Effector memory CD8-positive, alpha-beta T cell (primary cell): ENCODE measurements at places on chromosomes 3 and 15.

DNA sequence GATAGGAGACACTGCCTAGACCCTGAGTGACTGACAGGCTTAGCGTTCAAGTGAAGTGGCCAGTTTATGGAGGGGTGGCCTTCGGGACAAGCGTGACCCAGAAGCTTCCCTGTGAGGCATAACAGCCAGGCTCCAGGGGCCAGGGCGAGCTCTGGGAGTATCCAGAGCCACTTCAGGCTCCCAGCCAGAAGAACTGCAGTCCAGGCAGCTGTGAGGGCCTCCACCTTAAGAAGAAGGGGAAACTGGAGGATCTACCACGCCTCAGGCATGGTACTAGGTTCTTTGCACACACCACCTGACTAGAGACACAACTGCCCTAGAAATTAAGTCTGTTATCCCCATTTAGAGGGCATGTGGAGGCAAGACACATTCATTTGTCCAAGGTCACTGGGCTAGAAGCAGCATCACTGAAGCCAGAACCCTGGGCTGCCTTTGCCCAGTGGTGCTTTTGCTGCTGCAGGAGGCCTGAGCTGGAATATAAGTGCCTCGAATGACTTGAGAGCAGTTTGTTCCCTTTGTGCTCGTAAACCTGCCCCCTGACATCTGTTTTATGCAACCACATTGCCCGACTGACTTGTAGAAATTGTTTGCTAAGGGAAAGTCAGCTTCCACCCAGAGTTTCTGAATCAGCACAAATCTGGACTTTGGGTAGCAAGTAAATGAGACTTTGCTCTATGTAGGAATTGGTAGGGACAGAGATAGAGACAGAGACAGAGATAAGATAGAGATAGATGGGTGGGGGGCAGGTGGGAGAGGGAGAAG lies 23.3 kb downstream of the RASGRF1 start:
- H3K27me3 ChIP-seq: peaks cover 16% of the 10 kb centered on the region
- no peak overlapping the region for H3K27ac ChIP-seq
- H3K4me1 ChIP-seq: peaks cover 2% of the 10 kb centered on the region

- no peak overlapping the region for H3K4me3 ChIP-seq
- no peak for DNase-seq
- no peaks in the 10 kb centered on the region for H3K4me1 ChIP-seq
- H3K36me3 ChIP-seq: no peaks in the 10 kb centered on the region
Measured at GRCh38 chr15:81516461-81516860, 142.4 kb upstream of the TMC3 start.

DNA sequence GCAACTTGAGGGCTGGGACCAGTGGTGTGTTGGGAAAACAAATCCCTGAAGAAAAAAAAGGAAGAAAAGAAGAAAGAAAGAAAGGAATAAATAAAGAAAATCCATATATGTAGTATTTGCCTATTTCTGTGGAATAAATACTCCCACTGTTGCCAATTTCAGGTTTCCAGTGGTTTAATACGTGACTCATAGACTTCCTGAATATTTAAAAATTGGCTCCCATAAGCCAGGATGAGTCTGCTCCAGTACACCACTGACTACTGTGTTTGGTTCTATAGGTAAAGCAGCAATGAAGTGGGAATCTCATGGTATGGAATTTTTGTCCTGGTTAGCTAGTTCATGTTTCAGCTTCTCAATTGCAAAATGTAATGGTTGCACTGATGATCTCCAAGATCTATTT lies 31.6 kb downstream of the PYDC2 start:
- no peak for DNase-seq
- H3K4me1 ChIP-seq: no peaks in the 10 kb centered on the region
- H3K36me3 ChIP-seq: no peaks in the 10 kb centered on the region
- no peak overlapping the region for H3K4me3 ChIP-seq
- H3K27ac ChIP-seq: no peak overlapping the region

DNA sequence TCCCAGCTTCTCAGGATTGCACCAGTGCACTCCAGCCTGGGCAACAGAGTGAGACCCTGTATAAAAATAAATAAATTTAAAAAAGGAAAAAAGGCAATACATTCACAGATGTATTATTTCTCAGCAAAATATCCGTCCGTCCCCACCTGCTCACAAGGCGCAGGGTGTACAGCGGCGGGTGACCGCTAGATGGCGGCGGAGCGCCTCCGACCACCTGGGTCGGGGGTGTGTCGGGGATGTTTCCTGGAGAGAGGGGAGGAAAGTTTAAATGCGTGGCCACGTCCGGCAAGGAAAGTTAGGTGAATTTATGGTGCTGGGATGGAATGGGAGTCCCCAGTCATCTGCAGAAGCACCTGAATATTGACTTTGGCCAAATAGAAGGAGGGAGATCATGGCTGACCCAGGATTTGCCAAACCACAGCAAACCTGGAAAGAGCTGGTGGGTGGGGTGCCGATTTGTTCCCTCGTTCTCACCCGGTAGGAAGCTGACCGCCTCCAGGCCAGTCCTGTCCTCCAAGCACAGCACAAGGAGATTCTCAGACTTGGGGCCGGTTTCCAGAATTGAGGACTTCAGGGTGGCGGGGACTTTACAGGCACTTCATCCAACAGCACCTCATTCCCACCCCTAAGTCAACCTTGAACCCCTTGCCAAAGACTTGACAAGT lies 88.3 kb downstream of the TMEM266 start:
- H3K27ac ChIP-seq: no peak overlapping the region
- DNase-seq: peak; percentile 61
- no peak overlapping the region for H3K4me3 ChIP-seq
- H3K27me3 ChIP-seq: peaks cover 42% of the 10 kb centered on the region
